Stimulated activated CD8-positive, alpha-beta memory T cell treated with anti-CD3 and anti-CD28 coated beads, Interleukin-15, amount 100 ng/mL, for 24 hours (primary cell): ENCODE measurements at places on chromosomes 11 and 22.

DNA sequence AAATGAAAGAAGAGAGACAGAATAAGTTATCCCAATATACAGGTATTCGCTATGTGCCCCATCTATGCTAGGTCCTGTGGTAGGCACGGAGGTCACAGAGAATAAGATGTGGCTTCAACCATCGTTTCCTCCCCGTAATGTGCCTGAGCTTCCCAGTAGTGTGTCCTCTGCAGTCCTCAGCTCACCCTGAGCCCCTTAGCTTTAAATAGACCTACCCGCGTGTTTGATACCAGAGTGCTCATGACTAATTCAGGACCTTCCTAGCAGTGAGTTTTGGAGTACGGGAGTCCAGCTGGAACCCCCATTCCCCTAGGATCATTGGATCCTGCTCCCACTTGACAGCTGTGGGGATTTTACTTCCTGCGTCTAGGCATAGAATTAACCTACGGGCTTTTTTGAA, 37.5 kb upstream of the SYN3 start:
- DNase-seq: no peak

GRCh38 chr11:8098361-8098760, 17.4 kb downstream of the TUB start:
- no peak for DNase-seq

DNA sequence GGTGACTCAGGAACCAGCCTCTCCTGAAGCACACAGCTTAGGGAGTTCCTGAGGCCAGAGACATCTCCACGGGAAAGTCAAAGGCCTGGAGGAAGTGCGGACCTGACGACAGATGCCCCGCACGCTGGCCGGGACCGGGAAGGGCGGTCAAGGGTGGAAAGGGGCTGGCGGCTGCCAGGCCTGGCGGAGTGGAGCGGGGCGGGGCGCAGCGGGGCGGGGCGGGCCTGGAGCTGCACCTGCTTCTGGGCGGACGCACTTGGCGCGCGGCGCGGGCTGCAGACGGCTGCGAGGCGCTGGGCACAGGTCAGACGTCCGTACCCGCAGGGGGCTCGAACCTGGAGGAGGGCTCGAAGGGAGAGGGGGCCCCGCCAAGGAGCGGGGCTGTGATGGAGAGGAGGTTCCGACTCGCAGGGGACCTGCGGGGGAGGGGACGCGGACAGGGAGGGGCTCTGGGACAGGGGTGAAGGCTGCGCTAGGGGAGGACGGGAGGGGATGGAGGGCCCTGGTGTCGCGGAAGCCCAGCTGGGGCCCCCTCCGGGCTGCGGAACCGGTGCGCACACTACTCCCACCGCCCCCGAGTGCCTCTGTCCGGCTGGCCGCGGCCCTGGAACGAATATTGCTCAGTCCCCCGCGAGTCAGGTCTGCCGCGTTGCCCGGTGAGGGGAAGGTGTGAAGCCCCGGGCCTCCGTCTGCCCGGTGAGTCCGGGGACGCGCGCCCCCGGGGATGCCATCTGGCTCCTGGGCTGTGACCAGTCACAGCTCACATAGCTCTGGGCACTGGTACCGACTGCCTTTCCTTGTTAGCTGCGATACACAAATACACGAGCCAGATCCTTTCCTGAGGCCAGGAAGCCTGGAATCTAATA, at the start of gene TMEM45B:
TMEM45B (plus strand) TSS at position 253 of the 866 bp plus-strand sequence. CDS start 36,635 bp downstream, outside the sequence.
- DNase-seq: no peak

DNA sequence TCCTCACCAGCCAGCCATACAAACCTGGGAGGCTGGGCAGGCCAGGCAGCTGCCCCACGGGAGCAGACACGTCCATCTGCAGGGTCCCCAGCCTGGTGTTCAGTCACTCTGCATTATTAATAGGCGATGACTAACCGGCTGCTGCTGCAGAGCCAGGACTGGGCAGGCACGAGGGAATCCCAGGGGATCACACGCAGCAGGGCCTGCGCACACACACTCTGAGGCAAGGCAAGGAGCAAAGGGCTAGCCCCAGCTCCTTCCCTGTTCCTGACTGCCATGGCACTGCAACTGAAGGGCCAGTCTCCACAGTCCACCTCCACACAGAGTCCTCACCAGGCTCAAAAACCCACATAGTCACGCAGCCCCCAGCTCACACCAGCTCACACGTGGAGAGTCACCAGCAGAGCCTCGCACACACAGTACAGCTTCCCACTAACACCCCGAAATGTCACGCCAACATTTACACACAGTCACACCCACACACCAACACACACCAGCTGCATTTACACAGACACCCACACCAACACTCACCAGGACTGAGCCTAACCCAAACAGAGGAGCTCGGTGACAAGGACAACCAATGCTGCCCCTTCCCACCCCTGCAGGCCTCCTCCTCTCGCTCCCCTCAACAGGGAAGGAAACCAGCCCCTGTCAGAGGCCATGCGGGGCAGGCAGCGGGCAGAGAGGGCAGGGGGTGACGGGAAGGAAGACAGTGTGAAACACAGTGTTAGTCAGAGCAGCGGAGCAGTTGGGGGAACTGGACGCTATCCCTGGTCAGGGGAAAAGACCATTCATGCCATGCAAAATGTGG, 47.3 kb downstream of the NRXN2 start:
- DNase-seq: no peak

- DNase-seq: no peak
These were observed 116.8 kb upstream of the BMAL1 start for GRCh38 chr11:13160806-13161205.

DNA sequence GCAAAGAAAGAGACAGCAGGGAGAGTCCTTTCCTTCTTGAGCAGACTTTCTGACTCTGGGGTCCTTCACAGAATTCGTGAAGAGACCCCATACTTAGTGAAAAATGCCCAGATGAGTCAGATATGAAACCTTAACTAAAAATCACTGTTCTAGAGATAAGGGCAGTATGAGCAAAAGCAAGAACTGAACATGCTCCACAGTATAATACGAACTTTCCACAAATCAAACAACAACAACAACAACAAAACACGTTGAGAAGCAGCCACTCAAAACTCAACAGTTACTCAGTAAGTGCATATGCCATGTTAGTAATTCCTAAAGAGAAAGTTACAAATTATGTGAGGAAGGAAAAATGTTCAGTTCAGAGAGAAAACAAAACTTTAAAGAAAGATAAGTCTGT, 44.3 kb downstream of the PITPNB start:
- DNase-seq: no peak

DNA sequence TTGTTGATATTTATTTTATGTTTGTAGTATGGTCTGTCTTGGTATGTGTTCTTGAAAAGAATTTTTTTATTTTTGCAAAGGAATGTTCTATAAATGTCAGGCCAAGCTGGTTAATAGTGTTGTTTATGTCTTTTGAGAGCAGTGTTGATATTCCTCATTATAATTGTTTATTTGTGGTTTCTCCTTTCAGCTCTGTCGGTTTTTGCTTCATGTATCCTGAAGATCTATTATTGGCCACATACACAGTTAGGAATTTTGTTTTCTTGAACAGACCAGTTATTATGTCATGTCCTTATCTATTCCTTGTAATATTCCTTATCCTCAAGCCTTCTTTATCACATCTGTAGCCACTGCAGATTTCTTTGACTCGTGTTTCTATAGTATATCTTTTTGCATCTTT, 56.5 kb downstream of the PDHX start:
- no peak for DNase-seq

- no peak for DNase-seq
These were observed 211.4 kb downstream of the ETS1 start for GRCh38 chr11:128375961-128376360.

DNA sequence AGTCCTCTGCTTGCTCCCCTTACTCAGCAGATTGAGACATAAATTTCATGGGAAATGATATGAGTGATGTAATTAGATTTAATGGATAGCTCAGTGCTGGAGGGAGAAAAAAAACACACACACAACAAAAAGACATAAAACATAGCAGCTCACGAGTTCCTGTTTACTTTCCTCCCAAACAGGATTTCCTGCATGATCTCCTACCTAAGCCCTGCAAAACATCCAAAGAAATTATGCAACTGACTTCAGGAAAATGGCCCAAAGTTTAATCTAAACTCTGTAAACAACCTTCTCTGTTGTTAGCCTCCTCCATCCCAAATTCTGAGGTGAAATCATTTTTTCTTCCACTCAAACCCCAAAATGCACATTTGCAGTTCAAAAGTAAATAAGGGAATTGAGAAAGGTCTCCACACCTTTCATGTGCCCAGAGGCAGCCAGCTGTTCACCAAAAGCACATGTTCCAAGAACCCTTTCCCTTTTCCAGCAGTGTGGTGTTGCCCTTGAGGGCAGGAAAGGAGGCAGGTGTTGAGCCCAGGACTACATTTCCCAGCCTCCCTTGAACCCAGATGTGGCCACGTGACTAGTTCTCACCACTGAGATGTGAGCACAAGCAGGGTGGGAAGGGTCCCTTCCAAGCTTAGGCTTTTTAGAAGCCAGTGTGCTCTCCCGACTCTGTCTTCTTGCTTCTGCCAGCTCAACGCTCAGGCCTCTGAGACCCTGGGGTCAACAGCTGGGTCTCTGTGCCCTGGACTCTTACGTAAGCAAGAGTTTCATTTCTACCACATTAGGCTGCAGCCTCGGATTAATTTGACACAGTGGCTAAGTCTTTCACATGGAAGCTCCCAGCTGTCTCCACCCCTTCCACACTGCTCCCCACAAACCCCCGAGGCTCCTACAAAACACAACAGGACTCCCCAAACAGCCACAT, 301.2 kb downstream of the CTTN start:
- DNase-seq: no peak

GRCh38 chr22:38436629-38437395, 18.2 kb downstream of the KCNJ4 start:
- no peak for DNase-seq

- no peak for DNase-seq
These were observed 1.7 kb upstream of the RASSF10 start for GRCh38 chr11:13007182-13008060.

GRCh38 chr22:37639070-37639760, at the start of gene SH3BP1:
TSS of gene SH3BP1 (plus strand) at chr22:37639669. CDS start at chr22:37639788, 119 bp downstream.
- no peak for DNase-seq

GRCh38 chr11:48088682-48089050, 108.3 kb downstream of the PTPRJ start:
- no peak for DNase-seq

- DNase-seq: no peak
These were observed 45.3 kb downstream of the CADM1 start for GRCh38 chr11:115458877-115459276.

DNA sequence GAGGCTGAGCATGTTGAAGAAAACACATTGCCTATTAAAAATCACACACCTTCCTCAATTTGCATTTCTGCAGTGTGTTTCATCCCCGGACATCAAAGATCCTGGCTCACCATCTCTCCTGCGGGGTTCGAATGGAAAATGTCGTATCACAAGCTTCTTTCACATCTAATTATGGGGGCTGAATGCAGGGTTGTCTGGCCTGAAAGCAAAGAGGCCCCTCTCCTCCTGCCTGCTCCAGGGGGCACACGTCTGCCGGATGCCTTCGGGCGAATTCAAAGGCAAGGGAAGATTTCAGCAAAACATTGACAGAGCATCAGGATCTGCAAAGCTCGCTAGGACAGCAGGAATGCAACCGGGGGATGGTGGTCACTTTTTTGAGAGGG, 1447.7 kb downstream of the TBC1D22A start:
- DNase-seq: no peak
